ENCODE measurements at places on chromosomes 3 and 15.

GRCh38 chr3:186152361-186152798 lies 43.5 kb upstream of the ETV5 start:
- no peak for DNase-seq

DNA sequence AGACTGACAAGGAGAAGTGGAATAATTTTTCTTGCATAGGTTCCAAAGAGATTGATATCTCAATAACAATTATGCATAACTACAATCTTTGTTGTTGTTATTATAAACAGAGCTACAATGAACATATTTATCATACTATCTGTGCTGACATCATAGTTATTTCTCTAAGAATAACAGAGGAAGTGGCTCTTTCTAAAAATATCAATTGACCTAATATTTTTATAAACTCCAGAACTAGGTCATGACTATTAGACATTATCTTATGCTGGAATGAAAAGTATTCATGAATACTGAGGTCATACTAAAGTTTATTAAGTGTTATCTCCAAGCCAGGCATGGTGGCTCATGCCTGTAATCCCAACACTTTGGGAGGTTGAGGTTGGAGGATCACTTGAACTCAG lies 114.1 kb downstream of the DCLK3 start:
- DNase-seq: no peak

DNA sequence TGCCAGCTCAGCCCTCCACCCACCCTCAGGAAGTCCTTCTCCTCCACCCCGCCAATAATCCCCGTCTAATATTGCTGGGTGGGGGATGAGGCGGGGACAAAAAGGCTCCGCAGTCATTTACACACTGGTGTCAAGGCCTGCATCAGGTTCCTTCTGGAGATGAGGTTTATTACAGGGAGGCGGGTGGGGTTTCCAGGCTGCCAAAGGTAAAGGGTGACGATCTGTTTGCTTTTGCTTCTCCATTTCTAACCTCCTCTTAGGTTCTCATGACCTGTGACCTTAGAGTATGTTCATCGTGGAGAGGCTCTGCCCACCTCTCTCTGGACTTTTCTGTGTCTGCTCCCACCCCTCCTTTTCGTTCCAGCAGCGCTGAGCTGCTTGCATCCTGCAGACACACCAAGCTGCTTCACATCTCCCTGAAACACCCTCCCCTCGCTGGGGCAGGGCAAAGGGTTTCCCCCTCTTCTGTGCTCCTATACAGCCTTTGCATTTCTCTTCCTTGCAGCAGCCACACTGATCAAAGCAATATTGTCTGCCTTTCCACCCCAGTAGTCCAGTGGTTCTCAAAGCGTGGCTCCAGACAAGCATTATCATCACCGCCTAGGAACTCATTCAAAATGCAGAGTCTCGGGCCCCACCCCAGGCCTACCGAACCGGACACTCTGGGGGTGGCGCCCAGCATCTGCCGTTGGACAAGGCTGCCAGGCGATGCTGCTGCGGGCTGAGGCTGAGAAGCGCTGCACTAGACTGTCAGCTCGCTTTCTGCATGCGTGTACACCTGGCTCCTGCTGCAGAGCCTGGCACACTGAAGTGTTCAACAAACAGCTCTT lies 26.6 kb downstream of the CA12 start:
- no peak for DNase-seq

GRCh38 chr3:123807820-123808219 lies 76.3 kb downstream of the MYLK start:
- DNase-seq: no peak

- no peak for DNase-seq
These were observed 989.0 kb downstream of the TBL1XR1 start for GRCh38 chr3:176208283-176208682.

GRCh38 chr15:95770196-95770595 lies 560.3 kb upstream of the NR2F2 start:
- DNase-seq: no peak

- DNase-seq: no peak
These were observed 13.5 kb downstream of the NIPA1 start for GRCh38 chr15:22799902-22800301.

DNA sequence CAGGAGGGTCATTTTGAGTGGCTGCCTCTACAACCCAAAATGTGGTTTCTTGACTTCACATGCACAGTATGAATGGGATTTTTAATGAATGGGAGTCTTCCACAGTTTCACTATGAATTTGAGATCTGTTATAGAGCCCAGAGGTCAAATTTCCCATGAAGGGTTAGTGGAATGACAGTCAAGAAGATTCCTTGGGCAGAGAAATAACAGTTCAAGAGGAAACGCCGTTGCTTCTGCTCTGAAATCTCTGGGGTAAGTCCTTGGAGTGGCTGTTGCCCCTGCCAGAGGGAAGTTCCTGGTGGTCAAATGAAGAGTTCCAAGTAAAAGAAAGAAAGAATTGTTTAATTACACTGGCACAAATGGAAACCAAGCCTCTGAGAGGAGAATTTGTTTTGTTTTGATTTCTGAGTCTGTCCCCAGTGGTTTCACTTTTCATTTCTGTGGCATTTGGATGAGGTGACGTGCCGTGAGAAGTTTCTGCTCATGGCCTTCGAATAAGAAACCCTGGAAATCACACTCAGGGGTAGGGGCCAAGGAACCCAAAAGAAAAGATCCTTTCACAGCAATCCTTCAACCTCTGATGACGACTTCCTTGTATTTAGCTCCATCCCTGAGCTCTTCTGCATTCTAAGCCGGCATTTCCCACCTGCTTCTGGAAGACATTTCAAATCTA lies 77.5 kb upstream of the IL12A start:
- no peak for DNase-seq

DNA sequence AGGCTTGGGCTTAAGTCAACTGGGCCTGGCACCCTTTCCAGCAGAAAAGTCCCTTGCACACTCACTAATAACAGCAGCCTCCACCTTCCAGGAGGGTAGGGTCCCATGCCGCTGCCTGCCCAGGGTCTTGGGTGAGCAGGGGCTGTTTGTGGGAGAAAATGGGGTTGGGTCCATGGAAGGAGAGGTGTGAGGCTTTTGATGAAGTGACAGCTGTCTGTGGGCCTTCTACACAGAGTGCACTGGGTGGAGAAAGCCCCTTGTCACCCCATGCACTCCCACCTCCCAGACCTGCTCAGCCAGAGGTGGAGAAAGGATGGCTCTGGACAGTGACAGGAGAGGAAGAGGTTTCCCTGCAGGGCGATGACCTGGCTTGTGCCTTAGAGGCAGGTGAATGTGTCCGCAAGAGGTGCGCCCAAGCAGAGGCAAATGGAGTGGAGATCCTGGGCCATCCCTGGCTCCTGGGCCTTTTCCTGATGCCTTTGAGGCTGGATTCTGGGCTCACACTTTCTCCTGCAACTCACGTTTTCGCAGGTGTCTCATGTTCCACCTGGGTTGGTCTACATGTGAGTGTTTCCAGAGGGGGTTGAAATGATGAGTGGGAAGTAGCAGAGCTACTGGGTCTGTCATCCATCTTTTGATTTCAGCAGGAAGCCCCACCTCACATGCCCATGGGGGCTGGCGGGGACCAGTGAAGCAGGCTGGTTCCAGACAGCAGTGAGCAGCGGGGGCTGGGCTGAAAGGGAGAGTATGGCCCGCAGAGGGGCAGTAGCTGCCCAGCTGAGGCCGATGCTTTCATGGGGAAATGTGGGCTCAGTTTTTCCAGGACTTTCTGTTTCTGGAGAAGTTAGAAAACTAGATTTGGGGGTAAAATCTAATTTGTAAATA lies 85.2 kb upstream of the PRR23E start:
- DNase-seq: no peak

DNA sequence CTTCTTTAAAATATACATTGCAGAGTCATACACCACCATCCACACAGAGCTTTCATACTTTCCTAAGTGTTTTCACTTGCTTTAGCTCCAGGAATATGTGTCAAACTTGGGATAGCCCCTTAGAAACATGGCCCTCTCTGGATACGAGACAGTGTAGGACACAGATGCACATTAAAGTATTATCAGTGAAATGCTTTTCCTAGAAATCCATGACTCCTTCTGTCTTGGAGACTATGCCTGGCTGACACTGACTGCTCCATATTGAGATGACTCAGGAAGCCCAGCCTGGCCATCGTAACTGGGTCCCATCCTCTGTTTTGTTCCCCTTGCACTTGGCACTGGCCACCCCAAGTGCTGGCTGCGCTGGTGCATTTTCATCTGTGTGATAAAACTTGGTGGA lies 204.8 kb downstream of the PDZRN3 start:
- no peak for DNase-seq

DNA sequence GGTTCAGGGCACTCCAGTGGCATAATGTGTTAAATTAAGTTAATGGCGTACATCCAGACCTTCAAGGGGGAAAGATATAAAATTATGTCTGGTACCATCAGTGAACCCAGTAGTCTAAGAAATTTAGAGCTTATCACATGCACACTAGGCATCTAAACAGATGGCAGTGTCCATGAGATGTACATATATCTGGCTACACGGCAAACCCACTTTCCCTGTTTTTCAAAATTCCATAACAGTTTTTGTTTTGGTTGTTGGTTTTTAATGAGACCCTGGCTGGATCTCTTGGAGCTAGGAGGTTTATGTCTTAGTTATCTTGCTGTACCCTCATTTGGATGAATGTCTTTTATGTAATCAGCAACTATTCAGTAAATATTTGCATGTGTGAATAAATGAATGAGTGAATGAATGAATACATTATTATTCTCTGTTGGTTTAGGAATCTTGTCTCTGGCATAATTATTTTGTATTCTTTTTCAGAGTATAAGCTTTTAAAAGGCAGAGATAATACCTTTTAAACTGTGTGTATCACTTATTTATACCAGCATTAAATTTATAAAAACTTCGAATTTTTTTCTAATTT lies 3.1 kb upstream of the UTS2B start:
- no peak for DNase-seq

GRCh38 chr15:52306270-52306669 lies 10.7 kb upstream of the MYO5C start:
- no peak for DNase-seq

- no peak for DNase-seq
These were observed 8.4 kb upstream of the ANP32A start for GRCh38 chr15:68829068-68829467.
